D341Med (cell line): ENCODE measurements at places on chromosomes 16 and 17.

DNA sequence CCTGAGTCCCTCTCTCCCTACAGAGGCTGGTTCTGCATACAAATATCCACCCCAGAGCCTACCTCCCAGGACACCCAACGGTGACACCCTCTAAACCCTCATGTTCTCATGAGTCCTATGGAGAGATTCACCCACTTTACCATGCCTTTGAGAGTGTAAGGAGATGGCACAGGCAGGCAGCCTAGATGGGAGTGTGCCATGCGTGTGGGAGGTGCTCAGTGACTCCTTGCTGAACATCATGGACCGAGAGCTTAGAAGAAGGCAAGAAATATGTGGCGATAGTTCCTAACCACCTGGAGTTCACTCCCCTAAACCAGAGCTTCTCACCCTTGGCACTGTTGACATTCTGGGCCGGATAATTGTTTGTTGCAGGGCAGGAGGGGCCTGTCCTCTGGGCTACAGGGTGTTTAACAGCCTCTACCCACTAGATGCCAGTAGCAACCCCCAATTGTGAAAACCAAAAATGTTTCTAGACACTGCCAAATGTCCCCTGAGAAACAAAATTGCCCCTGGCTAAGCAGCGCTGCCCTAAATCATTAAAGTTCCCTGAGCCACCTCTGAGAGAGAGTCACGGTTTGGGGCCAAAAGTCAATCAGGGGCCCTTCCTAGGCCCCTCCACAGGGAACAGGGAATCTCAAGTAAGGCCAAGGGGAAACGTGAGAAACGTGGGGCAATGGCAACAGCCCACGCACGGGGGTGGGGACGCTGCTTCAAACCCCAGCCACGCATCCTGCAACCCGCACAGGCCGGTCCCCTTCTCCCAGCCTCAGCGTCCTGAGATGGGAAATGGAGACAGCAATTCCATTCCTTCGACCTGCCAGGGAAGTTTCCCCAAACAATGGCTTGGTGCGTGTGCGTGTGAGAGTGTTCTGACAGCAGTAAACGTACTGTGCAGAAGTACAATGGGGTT is 66.8 kb downstream of the C16orf78 start:
- DNase-seq = no peak

- peak; percentile 45 for DNase-seq
Measured at GRCh38 chr17:1762233-1762900, 507 bp downstream of the SERPINF1 start.

- peak; percentile 53 for DNase-seq
Measured at GRCh38 chr17:48646183-48647102, 20.3 kb upstream of the HOXB9 start.

- no peak for DNase-seq
Measured at GRCh38 chr16:58338205-58338604, 43.4 kb upstream of the PRSS54 start.

DNA sequence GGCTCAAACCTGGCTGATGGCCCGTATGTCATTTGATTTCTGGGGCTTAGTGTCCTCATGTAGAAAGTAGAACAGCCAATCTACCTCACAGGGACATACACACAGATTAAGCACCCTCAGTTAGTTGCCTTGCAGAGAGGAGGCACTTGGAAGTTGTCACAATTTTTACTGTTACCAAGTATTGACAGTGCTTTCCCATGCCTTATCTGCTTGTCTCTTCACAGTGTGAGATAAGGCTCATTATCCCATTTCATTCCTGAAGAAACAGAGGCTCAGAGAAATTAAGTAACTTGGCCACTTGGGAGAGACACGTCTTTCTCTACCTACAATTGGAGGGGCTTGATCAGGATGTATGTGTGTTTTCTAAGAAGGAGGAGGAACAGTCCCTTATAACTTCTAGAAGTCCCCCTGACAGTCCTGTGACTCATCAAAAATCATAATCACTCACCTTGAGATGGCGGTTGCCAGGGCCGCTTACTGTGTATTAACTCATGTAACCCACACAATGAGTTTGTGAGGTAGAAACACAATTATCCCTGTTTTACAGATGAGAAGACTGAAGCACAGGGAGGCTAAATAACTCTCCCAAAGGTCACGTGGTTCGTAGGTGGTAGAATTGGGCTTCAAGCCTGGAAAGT is 56.9 kb upstream of the LHX1 start:
- no peak for DNase-seq
